ENCODE measurements at places on chromosomes 2 and 18.

DNA sequence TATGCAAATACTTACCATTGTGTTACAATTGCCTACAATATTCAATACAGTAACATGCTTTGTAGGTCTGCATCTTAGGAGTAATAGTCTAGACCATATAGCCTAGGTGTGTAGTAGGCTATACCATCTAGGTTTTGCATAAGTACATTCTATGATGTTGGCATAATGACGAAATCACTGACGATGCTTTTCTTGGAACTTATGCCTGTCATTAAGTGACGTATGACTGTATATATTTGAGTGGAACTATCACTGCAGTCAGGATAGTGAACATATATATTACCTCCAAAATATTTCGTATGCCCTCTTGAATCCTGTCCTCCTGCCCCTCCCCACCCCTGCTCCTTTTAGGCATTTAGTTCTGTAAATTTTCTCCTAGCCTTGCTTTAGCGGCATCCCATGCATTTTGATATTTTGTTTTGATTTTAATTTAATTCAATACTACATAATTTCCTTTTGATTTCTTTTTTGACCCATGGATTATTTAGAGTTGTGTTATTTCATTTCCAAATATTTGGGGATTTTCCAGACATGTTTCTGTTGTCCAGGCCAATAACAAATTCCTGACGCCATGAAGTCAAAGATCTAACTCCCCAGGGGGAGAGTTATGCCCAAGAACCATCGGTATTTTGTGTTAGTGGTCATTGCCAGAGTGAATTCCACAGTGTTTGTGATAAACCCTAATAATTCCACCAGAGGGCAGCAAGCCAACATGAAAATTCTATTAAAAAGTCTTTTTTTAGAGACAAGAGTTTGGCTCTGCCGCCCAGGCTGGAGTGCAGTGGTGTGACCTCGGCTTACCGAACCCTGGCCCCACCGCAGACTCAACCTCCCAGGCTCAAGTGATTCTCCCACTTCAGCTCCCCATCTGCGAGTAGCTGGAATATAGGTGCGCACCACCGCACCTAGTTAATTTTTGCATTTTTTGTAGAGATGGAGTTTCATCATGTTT, 24.2 kb upstream of the CASP8 start:
- DNase-seq = peak; percentile 46

GRCh38 chr2:187215532-187216240, 232.4 kb downstream of the CALCRL start:
- no peak for DNase-seq

DNA sequence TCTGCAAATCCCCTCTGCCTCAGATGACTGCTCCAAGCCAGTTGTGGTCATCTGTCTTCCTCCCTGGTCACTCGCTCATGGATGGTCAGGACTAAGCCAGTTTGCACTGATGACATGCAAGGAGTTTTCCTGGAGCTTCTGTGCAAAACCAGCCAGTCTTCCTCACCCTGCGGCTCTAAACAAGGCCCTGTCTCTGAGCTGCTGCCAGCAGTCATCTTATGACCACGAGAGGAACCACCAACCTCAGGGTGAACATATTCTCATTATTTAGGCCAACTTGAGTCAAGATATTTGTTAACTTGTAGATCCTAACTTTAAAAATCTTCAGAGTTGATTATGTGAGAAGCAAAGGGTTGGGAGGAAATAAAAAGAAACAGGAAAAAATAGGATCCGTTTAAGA, 119.9 kb upstream of the CAB39 start:
- DNase-seq = no peak

DNA sequence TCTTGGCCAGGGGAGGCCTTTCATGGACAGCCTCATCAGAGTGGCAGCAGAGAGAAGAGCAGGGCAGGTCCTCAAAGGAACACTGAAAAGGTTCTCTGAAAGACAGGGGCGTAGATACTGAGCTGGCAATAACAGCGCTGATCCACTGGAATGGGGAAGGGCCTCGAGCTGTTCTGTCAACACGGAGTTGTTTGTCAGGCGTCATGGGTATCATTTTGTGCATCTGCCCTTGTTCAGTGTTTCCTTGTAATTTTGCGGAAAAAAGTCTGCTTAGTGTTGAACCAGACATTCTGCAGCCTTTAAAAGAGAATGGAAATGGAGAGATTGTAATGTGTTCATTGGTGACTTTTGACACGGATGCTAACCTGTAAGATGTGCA, 21.5 kb downstream of the AGAP1 start:
- no peak for DNase-seq

DNA sequence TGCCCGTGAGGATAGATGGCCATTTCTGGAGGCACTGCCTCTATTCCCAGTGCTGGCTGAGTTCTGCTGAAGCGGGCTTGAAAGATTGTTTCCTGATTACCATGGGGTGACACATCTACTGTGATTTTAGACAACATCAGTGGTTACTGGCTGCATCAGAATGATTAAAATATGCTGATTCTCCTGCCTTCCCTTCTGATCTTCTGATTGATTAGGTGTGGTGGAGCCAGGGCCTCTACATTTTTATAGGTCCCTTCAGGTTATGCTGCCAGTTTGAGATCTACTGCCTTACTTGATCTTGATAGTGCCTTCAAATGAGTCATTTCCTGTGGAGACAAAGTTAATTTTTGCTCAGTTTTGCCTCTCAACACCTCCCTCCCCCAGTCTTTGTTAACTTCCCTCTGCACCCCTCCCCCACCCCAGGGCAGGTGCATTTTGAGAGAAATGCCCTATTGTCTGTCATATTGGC, 31.6 kb upstream of the SNORC start:
- DNase-seq = peak; percentile 58

DNA sequence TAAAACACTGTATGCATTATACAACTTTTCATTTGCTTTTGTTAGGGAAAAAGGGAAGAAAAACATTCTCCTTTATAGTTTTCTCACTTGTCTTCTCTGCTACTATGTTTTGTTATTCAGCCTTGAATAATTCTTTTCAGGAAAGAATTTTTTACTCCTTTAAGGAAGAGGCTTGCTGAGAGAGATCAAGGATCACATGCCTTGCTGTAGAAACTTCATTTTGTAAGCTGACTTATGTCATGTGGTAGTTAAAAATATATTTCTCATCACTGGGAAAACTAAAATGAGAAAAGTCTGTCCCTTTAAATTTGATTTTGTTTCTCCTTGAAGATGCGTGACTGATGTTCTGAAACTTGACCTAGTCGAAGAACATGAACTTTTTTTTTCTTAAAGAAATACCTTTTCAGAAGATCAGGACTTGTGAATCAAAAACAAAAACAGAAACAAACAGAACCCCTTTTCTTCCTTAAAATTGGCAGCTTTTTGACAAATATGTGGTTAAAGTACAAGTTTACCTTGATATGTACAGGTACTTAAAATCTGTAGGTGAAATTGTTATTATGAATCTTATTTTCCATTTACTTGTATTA, 145.1 kb downstream of the COMMD1 start:
- no peak for DNase-seq

- DNase-seq = no peak
Observed at GRCh38 chr2:241489733-241490680, 18.4 kb downstream of the STK25 start.

- no peak for DNase-seq
Observed at GRCh38 chr2:27471961-27472360, 17.6 kb downstream of the IFT172 start.

DNA sequence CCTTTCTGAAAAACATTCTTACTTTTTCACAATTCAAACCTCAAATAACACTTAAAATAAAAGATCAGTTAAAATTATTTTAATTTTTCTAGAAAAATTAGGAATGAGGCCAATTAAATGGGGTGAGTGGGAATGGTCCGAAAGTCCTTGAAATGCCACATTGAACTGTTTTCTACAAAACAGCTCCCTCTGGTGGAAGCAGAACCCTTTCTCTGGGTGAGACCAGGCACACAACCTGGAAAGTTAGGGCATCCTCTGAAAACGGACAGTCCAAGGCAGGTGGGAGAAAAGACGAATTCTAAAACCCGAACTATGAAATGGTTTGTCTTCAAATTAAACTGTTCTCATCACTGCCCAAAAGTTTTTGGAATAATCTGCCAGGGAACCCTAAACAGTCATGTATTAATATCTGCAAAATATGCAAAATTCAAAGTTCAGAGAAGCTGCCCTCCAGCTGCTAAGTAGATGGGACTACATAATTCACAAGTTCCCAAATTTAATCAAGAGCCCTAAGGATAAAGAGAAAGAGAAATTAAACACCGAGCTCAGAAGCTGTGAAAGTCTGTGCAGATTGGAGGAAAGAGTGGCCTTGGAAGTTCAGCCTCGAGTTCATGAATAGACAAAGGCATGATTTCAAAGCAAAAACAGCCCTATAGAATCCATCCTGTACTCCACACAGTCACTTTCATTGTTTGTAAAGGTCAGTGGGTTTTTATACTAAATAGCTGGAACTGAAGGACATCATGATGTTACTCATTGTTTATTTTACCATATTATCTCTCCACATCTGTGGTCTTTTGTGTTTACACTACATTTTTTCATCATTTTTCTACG, 108.3 kb downstream of the PIEZO2 start:
- DNase-seq = no peak

- DNase-seq = no peak
Observed at GRCh38 chr2:20048488-20049448, 2.7 kb downstream of the LAPTM4A start.

- DNase-seq = no peak
Observed at GRCh38 chr18:22286585-22286984, 117.2 kb downstream of the GATA6 start.

- DNase-seq = no peak
Observed at GRCh38 chr2:64609942-64610281, 43.8 kb downstream of the SERTAD2 start.

DNA sequence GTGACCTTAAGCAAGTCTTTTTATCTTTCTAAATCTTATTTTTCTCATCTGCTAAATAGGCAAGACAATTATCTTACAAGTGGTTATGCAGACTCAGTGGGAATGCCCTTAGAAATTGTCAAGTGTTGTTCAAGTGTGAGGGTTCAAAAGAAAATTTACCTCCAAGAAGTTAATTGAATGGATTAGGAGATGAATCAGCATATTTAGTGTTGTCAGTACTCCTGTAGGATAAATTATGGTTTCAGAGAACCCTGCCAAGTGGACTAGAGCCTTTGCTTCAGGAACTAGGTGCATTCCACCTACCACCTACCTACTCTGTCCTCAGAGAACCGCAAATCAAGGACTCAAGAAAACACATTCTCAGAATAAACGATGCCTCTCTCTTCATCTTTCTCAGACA, 69.8 kb upstream of the KCTD1 start:
- DNase-seq = no peak

DNA sequence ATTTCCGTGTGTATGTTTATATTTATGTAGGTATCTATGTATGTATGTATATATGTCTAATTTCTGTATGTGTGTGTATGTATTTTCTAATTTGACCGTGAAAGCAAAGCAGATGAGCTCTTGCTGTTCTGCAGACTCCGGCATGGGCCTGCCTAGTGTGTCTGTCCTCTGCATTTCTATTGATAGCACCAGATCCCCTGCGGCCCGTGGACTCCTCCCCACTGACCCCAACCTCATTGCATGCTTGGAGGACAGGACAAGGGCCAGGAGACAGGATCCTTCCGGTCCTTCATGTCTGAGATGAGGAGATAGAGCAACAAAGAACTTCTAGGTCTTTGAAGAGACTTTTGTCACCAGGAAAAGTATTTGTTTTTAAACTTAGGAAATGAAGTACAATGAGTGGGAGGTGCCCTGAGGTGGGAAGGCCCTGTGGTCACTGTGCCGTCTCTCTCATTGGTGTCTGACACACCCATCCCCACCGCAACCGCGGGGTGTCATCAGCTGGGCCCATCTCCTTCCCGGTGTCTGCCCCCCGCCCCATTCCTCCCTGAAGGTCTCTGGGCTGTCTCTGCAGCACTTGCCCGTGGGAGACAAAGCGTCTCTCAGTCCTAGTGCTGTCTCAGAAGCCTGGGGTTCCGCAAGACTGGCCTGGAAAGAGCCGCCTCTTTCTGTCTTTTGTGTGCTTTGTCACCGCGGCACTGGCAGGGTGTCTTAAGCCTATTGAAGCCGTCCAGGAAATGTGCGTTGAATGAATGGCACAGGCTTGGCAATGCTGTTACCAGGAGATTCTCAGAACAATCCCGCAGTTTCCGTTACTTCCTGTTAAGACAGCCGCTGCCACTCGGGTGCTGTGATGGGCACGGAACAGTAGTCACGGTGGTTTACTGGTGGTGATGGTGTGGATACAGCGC, 216.4 kb downstream of the AGAP1 start:
- DNase-seq = no peak

All from T-helper 2 cell treated with Interferon-gamma antibody and Interleukin-4, amounts not matched to agents 5 μg/mL and 100 μg/mL, for 36 hours (primary cell).